ENCODE measurements at places on chromosomes 7 and 10.

DNA sequence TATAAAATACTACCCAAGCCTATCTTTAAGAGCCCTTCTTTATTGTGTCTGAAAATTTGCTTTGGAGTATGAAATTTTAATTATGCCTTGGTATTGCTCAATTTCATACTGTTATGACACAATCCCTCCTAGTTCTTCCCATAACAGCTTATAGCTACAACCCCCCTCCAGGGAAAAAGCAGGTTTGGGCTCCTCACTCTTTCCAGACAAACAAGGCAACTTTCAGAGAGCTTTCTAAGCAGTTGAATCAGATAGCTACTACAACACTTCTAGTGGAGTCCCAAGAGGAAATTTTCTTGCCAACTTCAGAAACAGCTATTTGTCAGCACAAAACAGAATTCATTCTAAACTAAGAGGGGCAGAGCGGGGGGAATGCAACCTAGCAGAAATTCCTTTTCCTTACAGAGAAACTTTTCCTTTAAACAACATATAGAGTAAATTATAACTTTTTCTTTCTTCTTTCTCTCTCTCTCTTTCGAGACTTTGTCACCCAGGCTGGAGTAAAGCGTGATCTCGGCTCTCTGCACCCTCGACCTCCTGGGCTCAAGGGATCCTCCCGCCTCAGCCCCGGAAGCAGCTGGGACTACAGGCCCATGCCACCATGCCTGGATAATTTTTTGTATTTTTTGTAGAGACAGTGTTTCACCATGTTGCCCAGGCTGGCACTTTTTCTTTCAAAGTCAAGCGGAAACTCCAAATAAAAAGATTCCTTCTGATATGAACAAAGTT, 26.0 kb upstream of the JMJD1C start:
- no peak for DNase-seq

DNA sequence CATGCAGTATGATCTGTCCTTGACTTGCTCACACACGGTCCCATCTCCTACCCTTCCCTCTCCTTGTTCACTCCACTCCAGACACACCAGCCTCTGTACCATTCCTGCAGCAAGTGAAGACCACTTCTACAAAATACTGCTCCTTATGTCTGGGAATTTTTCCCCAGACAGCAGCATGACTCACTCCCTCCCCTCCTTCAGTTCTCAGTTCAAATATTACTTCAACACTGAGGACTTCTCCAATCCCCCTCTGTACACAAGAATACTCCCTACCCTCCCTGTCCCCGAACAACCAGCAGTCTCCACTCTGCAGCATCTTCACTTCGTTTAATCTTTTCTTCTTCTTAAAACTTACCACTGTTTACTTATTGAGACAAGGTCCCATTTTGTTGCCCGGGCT, 474.0 kb downstream of the GPAM start:
- no peak for DNase-seq

- DNase-seq: peak; percentile 17
Observed at GRCh38 chr7:140475747-140476333, 3.5 kb downstream of the MKRN1 start.

GRCh38 chr7:69042138-69042537, 556.1 kb upstream of the AUTS2 start:
- no peak for DNase-seq

- DNase-seq: no peak
Observed at GRCh38 chr10:125782616-125783015, 7.0 kb upstream of the MMP21 start.

DNA sequence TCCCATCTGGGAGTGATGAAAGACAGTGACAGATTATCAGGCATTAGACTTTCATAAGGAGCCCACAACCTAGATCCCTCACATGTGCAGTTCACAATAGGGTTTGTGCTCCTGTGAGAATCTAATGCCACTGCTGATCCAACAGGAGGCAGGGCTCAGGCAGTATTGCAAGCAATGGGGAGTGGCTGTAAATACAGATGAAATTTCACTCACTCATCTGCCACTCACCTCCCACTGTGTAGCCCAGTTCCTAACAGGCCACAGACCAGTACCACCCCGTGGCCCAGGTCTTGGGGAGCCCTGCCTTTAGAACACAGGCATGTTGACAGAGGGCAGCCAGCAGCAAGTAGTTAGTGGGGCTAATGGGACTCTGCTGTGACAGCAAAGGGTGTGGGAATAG, 137.3 kb upstream of the NANOS1 start:
- no peak for DNase-seq

DNA sequence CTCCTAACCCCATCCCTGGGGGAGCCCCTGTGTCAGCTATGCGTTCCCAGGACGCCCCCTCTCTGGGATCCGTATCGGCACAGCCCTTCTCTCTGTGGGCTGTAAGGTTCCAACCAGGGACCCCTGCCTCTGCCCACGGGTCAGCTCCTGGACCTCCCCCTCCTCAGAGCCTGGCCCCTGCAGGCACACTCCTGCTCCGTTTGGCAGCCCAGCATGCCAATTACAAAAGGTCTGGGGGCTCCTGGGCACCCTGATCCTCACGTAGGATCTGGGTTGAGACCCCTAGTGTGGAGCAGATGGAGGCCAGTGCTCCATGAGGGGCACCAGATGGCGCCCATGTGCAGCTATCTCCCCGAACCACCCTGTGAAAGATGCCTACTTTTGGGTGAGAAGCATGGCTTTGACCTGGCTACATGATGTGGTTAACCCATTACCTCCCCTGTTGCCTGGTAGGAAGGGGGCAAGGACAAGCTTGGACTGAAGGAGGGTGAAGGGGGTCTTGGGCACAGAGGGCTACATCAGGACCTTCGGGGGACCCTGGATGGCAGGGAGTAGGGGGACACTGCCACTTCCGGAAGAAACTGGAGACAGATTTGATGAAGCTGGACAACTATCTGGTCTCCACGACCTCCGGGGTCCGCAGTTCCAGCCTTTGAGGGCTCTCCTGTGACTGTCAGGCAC, 9.0 kb downstream of the TACR2 start:
- no peak for DNase-seq

DNA sequence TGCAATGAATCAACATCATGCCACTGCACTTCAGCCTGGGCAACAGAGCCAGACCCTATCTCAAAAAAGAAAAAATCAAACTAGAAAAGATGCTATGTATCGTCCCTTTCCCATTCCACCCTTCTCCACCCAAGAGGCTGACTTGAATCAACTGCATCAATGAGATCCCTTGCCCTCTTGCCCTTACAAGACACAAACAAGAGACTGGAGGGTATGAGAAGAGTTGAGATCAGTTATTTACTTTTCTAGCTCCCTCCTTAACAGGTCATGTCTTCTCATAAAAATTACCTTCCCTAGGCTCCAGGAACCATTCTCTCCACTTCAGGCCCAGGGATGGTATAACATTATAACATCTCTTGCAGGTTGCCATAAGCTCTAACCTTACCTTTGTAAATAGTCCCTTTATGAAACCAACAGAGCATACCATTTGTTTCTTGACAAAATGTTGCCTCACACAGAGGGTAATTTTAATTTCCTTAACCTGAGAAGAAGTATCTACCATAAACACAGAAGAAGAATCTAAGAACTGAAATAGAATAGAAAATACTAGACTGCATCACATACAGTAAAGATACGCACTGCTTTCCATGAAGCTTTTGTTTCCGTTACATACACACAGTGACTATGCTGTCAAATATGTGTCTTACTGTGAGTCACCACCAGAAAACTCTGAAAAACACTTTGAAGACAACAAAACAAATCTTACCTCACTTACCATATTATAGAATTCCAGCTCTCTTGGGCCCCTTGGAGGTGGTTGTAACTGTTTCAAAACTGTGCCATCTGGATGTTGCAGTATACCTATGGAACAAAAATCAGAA, 30.5 kb downstream of the IPMK start:
- no peak for DNase-seq

DNA sequence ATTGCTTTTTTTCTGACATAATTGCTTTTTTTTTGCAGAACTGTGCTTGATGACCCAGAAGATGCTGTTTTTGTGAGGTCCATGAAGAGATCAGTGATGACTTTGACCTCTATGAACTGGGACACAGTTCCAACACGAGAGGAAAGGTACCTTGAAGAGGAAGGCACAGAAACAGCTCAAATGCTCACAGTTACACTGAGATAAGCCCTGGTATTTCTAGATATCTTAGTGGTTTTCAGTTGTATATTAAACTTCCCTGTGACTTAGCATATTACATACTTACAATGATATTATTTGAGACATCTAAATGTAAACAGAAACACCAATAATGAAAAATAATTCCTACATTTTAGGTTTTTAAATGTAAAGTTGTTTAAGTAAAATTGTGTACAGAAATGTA, 54.7 kb downstream of the LRRC72 start:
- no peak for DNase-seq

DNA sequence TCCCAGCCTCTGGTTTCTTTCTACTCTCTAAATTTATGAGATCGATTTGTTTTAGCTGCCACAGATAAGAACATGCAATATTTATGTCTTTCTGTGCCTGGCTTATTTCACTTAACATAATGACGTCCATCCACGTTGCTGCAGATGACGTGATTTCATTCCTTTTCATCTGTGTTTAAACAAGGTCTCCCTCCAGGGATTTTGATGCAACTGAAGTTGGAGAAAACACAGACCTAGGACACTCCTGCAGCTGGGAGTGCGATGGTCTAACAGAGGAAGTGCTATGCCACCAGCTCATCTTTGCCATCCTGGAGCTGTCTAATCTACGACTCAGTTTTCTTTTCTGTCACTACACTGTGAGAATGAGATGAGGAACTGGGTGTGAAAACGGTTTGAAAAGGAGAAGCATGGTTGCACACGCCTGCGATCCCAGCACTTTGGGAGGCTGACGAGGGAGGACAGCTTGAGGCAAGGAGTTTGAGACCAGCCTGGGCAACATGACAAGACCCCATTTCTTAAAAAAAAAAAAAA, 1.5 kb upstream of the KCTD7 start:
- DNase-seq: no peak

DNA sequence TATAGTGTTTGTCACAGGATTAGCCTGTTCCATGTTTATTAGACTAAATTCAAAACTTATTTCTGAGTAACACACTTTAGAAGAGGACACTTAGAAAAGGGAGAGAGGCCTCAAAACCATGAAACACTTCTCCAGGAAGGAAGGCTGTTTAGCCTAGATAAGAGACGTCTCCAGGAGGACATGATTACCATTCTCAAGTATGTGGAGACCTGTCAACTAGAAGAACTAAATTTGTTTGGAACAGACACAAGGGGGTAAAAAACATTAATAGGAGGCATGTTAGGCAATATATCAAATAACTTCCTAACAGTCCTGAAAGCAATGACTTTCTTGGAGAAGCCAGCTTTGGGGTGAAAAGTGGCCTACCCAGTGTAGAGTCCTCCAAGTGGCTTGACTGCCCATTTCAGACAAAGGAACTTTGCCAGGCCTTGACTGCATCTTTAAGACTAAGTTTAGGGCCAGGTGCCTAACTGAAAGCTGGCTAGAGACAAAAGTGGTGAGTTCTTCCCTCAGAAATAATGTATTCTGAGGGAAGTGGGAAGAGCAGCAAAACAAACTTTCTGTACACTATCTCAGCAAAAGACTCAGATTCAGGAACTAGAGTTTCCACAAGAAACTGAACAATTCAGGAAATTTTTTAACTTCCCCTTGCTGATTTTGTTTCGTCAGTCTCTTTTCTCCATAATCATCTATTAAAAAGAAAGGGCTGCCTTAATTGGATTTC, 11.8 kb downstream of the NCOA4 start:
- DNase-seq: no peak

GRCh38 chr10:63681993-63682697, 160.9 kb downstream of the REEP3 start:
- no peak for DNase-seq

GRCh38 chr7:72754312-72754711, 73.7 kb downstream of the TYW1B start:
- DNase-seq: no peak

GRCh38 chr10:32459051-32459698, 13.2 kb downstream of the CCDC7 start:
- no peak for DNase-seq

DNA sequence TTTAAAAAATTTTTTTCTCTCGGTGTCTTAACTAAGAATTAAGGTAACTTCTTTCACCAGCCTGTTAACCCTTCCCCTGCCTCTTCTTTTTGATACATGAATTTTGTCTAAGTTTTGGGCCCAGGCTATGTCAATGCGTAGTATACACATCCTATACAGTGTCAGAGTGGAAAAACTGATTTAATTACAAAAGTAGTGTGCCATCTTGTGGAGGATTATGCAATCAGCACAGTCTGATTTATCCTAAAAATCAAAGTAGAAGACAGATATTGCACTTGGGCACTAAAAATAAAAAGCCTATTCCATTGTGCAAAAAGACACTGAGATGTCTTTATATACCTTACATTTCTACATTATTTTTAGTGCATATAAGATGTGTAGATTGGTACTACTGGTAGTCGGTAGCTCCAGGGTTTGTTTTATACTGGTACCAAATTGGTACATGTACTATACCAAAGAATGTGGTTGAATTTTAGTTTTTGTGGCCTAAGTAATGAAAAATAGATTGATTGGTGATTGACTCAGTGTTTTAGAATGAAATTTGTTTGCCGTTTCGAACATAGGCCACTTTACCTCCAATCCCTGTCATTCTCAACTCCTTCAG, 96.6 kb downstream of the MKLN1 start:
- DNase-seq: no peak

GRCh38 chr7:88401009-88401623, 94.4 kb upstream of the STEAP4 start:
- no peak for DNase-seq

DNA sequence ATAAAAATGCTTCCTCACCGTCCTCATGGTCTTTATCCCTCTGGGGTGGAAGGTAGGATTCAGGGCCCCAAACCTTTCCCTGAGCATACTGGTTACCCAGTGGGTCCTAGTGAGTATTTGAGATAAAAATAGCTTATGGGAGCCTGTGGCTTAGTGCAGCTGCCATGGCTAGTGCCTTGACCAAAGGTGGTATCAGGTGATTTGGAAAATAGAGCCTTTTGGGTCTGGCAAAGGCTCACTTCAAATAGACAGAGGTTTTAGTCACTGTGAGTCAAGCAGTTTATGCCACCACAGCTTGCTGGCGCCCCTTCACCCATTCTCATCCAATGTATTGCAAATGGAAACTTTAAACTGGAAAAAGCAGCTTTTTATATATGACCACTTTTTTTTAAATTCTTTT, 30.4 kb downstream of the PLAU start:
- DNase-seq: no peak

- no peak for DNase-seq
Observed at GRCh38 chr7:85184599-85185423, 2.0 kb downstream of the SEMA3D start.

DNA sequence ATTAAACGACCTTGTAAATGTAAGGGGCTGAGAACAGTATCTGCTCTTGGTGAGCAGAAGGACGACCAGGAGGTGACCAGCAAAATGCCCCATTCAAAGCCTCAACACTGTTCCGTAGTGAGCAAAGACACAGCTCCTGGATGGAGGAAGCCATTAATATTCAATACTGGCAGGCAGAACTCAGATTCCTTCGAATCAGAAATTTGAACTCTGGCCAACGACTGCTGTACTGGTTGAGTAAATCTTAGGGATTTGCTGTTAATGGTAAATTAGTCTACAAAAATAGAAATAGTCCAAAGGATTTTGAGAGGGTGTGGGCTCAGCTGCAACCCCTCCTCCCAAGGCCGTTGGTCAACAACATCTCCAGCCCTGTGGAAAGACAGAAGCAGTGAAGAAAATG, 130.5 kb upstream of the PFKP start:
- no peak for DNase-seq
